ENCODE measurements at places on chromosomes 3 and 15.

DNA sequence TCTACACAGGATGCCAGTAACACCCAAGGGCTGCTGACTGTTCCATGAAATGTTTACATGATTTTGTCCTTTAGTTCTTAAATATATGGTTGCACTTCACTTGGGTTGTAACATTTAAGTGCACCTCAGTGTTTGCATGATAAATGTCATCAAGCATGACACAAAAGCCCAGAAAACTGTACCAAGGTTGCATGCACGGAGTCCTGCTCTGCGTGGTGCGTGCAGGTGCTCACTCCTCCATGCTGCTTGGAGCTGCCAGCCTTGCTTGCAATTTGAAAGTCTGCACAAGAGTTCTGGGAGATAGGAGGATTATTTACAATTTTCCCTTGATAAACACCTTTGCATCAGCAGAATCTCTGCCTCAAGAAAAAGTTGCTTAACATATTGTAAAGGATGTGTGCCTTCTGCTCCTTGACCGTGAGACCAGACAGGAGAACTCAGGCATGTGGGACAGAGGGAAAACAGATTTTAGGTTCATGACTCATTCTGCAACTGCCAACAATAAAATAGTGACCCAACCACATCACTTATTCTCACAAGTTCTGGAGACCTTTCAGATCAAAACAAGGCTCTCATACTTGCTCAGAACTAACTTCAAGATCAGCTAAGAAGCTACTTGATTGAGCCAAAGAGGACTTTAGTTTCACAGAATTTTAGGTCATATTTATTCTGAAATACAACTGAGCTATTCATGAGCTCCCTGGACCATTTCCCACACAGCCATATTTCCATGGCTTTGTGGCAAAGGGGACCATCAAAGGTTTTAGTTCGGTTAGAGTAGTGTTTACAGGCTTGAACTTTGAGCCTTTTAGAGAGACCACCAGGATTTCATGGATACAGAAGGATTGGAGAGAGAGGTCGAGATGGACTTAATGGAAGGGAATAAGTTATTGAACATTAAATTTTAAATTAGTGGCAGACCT, 128.4 kb upstream of the ZBED2 start:
- DNase-seq, result no peak

GRCh38 chr3:183149915-183150750, 12.4 kb downstream of the LAMP3 start:
- no peak for DNase-seq

GRCh38 chr3:186432944-186433732, 71.1 kb upstream of the DGKG start:
- no peak for DNase-seq

DNA sequence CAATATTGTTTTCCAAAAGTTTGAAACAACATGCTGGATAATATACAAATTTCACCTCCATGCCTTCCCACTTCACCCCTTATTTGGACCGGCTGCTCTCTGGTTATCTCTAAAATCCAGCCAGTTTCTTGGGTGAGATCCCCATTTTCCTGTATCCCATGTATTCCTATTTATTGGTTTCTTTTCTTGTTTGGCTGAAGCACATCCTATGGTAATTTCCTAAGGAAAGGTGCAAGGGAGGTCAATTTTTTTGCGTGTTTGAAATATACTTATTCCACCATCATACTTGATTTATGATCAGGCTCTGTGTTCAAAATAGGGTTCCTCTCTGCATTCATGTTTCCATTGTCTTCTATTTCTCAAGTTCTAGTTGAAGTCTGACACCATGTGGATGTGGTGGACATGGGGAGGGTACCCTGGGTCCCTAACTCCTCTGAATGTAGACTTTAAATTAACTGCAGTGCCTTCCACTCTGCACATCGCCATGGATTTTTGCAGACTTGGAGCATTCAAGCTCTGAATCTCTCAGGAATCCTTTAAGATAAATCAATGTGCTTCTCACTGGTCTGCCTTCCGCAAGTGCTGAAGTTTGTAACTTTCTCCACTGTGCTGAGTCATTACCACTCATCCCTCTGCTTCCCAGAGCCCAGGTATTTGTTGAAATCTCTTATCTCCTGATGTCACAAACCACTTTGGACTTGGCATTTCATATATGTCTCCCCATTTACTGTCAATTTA, 52.1 kb upstream of the TLE3 start:
- no peak for DNase-seq

DNA sequence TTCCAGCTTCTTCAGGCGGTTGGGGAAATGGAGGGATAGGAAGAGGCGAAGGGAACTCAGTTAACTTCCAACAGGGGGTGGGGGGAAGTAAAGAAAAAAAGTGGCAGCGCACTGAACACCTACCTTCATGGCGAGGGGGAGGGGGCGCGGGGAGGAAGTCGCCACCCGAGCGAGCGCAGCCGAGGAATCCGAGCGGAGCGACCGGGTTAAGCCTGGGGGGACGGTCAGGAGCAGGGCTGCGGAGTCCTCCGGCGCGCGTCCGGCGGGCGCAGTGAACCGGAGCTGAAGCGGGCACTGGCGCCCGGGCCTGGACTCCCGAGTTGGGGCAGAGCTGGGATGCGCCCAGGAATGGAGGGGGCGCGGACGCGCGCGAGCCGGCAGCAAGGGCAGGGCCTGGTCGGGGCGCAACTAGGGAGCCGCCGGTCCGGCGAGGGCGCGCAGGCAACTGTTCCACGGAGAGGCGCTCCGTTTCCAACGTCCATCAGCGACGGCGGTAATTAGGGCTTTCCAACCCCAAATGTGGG, at the start of gene WNT5A:
Gene WNT5A (minus strand): TSS at position 450 of the 524 bp plus-strand sequence. CDS start 321 bp downstream, at position 129.
- DNase-seq, result peak; percentile 54

GRCh38 chr15:39628144-39628508, 47.2 kb downstream of the THBS1 start:
- no peak for DNase-seq

- no peak for DNase-seq
These were observed 79.8 kb upstream of the SLC6A1 start for GRCh38 chr3:10912786-10913185.
